ENCODE measurements at places on chromosomes 12 and 14.

DNA sequence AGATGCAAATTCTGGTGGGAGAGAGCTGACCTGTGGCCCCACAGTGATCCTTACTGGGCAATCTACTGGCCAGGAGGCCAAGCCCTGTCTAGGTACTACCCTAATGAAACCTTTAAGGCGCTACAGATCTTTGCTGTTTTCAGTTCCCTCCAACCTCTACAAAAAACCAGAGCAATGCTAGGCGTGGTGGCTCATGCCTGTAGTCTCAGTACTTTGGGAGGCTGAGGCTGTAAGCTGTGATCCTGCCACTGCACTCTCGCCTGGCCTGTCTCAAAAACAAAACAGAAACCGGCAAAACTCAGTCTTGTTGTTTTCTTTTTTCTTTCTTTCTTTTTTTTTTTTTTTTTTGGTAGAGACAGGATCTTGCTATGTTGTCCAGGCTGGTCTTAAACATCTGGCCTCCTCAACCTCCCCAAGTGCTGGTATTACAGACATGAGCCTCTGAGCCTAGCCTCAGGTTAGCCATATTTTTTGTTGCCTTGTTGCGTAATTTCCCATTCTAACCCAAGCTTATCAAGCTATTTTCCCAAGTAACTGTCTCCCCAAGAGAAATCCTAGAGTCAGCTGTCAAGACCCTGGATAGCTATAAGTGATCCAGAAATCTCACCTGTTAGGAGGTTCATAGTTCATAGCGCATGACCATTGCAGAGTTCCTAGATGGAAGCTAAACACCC, 2.8 kb downstream of the ETFBKMT start:
- DNase-seq = no peak

GRCh38 chr14:96583569-96584041, 81.4 kb downstream of the PAPOLA start:
- no peak for DNase-seq

GRCh38 chr14:103127861-103128598, 4.8 kb downstream of the TNFAIP2 start:
- DNase-seq = no peak

DNA sequence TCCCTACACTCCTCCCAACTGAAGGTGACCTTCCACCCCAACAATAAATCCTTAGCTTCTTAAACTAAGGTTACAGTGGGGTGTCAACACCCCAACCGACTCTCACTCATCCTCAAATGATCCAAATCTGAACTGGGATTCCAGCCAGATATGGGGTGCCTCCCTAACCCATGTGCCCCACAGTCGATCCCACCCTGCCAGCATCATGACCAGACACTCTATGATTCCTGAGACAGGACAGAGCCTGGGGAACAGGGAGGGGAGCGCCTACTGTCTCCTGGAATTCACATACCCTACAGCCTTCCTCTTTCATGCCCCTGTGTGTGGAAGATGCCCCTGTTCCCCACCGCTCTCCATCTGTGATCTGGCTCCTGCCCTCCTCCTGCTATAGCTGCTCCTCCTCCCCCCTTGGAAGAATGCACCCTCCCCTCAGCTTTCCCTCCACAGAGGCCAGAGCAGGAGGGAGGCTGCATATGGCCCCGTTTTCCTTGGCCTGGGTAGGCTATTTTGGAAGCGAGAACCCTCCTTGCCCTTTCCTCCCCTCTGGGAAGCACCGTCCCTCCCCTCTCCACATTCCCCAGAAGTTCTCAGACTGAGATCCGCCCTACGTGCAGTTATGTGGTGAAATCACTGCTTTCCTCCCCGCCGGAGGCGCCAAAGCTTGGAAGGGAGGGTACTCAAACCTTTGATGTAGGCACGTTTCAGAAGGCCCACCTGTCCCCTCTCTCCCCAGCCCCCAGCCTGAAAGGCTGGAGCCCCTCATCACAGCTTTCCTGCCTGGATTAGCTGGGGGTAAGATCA, 48.0 kb downstream of the SMUG1 start:
- no peak for DNase-seq

- peak; percentile 80 for DNase-seq
These were observed 48.5 kb upstream of the ARHGAP5 start for GRCh38 chr14:32028599-32028998.

DNA sequence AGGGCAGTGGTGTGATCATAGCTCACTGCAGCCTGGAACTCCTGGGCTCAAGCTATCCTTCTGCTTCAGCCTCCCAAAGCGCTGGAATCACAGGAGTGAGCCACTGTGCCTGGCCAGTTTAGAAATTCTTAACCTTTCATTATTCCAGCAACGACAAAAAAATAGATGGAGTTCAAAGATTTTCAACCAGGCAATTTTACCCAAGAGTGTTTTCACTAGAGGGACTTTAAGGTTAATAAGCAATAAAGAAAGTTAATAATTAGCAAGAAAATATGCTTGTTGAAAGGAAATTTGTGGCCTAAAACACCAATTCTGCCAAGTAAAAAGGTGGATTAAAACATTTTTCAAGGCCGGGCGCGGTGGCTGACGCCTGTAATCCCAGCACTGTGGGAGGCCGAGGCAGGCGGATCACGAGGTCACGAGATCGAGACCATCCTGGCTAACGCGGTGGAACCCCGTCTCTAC, 14.8 kb downstream of the CDKL1 start:
- no peak for DNase-seq

DNA sequence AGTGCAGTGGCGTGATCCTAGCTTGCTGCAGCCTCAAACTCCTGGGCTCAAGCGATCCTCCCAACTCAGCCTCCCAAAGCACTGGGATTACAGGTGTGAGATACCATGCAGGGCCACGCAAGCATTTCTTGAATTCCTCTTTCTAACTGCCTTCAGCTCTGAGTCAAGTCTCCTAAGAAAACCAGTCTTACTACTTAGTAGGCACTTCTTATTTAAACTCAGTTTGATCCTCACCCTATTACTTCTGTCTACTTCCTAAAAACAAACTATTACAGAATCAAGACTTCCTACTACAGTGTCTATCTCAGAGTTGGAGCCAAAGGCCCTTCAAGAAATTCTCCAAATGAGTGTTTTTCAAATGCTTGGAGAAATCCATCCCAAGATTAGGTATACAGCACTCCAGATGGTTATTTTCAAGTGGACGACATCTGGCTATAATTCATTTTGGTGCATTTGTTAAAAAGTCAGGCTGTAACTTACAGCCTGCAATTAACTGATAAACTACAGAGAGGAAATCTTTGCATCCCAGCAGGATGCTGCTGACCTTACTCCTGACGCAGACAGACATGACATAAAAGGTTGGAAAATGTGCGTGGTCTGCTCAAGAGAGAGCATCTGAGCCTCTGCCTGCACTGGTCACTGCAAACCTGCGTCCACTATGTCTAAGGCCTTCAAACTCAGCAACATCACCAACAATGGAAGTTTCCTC, 34.7 kb downstream of the SSH1 start:
- DNase-seq = no peak

DNA sequence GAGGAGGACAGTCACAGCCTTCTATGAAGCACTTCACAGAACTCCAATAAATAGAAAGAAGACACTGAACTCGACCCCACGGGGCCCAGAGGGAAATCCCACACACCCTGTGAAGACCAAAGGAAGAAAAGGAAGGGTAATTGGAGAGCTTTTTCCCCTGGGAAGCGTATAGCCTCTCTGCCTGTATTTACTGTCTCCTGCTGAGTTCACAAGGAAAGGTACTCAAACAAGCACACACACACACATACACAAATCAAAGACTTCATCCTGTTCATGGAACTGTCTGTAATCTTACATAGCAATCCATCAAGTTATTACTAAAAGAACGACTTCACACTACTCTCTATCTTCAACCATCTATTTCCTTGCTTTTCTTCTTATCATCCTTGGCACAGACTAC, 15.3 kb downstream of the FOXN3 start:
- no peak for DNase-seq

DNA sequence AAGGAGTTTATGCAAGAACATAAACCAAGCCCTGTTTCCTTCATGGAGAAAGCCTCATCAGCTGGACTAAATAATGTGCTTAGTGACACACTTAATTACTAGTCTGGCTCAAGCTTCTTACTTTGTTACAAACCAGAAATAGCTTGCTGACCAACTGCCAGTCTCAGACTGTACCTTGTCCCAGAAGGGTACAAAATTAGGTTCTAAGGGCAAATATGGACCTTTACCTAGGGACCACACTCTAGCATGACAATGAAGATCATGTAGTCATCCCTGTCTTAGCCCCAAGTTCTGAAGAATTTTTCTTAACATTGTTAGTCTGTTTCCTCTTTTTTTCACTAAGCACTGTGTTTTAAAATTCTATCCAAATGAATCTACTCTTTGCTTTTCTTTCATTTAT, 2.2 kb downstream of the AMN1 start:
- DNase-seq = no peak

- DNase-seq = peak; percentile 11
These were observed 454.2 kb downstream of the AEBP2 start for GRCh38 chr12:19893514-19893913.

- no peak for DNase-seq
These were observed 862.2 kb downstream of the RPS29 start for GRCh38 chr14:48723841-48724495.

GRCh38 chr12:20264608-20265114, 103.7 kb upstream of the PDE3A start:
- peak; percentile 21 for DNase-seq

GRCh38 chr14:85254711-85255110, 275.2 kb upstream of the FLRT2 start:
- DNase-seq = no peak

DNA sequence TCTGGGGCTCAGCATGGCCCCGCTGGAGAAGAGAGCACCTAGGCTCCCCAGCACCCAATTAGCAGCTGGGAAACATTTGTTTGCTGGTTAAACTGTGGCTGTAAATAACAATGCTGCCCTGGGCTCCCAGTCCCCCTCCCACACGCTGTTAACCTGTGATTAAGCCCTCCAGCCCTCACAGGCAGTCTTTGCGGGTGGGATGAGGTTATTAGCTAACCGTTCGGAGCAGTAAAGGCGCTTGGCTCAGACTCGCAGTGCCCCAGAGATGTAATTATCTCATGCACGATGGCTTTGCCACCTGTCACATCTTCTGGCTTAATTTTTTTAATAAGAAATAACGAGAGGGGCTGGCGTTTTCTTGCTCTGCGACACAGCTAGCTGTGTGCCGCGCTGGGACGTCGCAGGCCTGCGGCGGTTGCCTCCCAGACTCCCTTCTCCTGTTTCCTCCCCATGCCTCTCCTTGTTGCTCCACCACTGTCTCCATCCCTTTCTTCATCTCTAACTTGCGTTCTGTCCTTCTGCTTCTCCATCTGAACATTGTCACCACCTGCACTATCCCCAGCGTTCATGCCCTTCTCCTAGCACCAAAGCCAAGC, 239.2 kb upstream of the FKBP4 start:
- no peak for DNase-seq

DNA sequence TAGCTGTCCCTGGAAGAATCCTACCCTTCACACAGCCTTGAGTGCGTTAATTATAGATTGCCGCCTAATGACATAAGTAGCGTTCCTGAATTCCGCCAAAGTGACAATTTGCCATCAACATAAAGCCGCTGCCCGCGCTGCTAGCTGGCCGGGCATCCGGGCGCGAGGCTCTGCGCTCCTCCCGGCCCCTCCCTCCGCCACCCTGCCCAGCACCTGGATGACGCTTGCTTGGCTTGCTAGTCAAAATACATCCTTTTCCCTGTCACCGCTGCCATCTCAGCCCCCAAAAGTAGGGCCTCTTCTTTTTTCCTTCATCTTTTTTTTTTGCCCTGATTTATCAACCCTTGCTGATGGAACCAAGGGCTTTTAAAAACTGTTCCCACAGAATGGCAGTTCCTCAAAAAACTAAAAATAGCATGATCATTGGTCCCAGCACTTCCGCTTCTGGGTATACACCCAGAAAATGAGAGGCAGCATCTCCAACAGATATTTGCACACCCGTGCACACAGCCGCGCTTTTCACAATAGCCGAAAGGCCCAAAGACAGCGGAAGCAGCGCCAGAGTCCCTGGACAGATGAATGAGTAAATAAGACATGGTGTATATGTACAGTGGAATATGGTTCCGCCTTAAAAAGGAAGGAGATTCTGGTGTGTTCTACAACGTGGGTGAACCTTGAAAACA, 235.2 kb downstream of the BCL11B start:
- peak; percentile 90 for DNase-seq

DNA sequence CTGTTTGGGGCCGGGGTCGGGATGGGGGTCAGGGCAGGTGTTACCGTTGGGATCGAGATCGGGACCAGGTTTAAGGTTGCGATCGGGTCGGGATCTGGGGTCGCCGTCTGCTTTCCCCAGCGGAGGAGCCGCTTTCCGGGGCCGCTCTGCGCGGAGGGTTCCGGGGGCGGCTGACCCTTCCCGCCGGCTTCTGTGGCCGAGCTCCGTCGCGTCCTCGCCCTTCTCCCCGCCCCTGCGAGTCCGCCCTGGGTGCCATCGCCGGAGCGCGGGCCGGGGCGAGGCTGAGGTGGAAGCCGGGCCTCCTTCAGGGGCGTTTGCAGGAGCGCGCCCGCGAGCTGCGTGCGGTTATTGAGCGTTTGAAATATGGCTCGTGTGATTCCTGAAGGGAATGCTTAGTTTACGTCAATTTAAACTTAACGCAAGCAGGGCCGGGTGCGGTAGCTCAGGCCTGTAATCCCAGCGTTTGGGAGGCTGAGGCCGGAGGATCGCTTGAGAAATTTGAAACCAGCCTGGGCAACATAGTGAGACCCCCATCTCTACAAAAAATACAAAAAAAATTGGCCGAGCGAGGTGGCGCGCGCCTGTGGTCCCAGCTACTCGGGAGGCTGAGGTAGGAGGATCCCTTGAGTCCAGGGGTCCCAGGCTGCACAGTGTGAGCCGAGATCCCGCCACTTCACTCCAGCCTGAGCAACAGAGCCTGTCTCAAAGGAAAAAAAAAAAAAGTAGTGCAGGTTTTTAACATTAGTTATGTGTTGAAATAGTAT, 620 bp downstream of the PGAM5 start:
- DNase-seq = peak; percentile 32

DNA sequence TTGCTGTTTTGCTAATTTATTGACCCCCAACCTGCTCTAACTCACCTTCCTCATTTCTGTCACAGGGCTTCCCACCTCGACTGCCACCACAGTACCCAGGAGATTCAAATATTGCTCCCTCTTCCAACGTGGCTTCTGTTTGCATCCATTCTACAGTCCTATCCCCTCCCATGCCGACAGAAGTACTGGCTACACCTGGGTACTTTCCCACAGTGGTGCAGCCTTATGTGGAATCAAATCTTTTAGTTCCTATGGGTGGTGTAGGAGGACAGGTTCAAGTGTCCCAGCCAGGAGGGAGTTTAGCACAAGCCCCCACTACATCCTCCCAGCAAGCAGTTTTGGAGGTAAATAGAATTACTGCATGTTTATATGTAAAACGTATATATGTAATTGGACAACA, 68.8 kb downstream of the RAD52 start:
- DNase-seq = no peak

- DNase-seq = no peak
These were observed 15.4 kb upstream of the CLMN start for GRCh38 chr14:95335071-95335470.

GRCh38 chr14:23827100-23827892, 126.3 kb upstream of the DHRS4 start:
- DNase-seq = no peak
